Femur (tissue), 1 donor: ENCODE measurements at places on chromosomes 16 and 17.

- DNase-seq = no peak
These were observed 10.2 kb downstream of the GP2 start for GRCh38 chr16:20317117-20317516.

- DNase-seq = no peak
These were observed 1.5 kb upstream of the ALDH3A2 start for GRCh38 chr17:19646788-19647696.

DNA sequence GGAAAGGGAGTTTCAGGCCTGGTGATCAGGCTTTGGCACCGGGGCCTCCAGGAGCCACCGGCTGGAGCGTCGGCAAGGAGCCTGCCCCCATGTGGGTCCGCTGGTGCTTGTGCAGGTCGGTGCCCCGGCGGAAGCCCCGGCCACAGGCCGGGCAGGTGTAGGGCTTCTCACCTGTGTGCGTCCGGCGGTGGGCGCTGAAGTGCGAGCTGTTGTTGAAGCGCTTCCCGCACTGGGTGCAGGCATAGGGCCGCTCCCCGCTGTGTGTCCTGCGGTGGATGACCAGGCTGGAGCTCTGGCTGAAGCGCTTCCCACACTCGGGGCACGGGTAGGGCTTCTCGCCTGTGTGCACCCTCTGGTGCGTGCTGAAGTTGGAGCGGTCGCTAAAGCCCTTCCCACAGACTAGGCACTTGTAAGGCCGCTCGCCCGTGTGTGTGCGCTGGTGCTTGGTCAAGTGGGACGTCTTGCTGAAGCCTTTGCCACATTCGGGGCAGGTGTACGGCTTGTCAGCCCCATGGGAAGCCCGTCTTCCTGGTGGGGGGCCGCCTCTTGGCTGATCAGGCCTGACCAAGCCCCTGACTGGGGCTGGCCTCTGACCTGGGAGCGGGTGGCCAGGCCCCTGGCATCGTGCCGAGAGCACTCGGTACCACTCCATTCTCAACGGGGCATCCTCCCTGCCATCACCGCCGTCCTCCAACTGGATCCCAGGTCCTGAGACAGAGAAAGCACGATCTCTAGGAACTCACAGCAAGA lies 14.4 kb downstream of the ZNF500 start:
- no peak for DNase-seq

GRCh38 chr16:8959921-8960787 lies 3.6 kb downstream of the USP7 start:
- DNase-seq = no peak

DNA sequence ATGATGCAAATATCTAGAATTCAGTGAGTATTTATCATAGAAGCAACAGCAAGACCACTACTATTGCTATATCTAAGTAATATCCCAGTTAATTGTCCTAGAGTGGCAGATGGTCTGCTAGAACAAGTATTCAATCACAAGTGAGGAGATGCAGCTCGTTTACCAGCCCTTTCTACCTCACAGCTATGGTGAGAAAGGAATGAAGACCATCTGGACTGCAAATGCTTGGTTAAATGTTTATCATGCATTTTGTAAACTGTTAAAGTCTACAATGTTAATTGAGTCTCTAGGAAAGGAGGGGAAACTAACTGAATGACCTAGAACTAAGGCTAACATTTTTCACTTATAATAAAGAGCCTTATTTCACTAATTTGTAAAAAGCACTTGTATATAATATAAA lies 52.5 kb downstream of the CNOT1 start:
- DNase-seq = no peak

- no peak for DNase-seq
These were observed 17.5 kb downstream of the GRIN2C start for GRCh38 chr17:74842146-74842598.

DNA sequence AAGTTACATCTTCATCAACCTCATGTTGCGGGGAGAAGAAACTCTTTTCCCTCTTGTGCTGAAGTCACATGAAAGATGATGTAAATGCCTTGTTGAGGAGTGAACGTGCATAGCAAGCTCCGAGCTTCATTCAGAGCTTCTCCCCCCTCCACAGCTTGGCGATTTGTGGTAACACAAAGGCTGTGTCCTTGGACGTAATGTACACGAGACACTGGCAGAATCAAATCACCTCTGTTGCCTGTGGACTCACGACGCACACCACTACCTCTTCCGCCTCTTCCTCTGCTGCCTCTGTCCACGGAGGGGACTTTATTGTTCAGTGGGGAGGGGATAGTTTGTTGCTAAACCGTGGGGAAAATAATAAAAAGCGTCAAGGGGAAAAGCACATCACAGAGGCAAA lies 54.9 kb upstream of the CHMP6 start:
- DNase-seq = no peak

GRCh38 chr16:84841787-84842300 lies 22.1 kb downstream of the CRISPLD2 start:
- no peak for DNase-seq

DNA sequence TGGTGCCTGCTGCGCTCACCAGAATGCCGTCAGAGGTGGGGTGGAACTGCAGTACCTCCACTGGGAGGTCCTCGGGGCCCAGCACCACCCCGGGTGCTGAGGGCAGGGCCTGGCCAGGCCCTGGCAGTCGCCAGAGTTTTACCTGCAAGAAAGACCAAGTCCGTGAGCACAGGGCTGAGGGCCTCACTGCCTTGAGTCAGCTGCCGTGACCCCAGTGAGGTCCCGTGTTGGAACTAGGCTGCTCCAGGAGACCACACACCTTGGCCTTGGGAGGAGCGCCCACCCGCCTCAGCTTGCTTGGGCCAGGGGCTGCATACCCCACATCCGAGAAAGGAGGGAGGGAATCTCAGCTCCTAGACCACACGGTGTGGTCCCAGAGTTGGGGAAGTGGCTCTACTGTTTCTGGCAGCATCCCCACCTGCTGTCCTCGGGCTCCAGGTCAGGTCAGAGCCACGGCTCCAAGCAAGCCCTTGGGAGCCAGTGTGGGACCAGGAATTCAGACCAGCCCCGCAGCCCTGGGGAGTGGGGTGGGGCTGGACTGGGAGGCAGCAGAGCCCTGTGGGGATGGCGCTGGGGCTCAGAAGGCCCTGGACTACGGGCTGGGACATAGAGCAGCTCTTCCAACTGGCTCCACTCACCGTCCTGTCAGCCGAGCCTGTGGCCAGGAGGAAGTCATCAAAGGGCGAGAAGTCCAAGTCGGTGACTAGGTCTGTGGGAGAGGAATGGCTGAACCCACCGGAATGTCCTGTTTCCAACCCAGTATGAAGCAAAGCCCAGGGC lies 8.7 kb downstream of the CORO7 start:
- peak; percentile 24 for DNase-seq

GRCh38 chr17:50918933-50919296 lies 52.8 kb upstream of the TOB1 start:
- DNase-seq = no peak

GRCh38 chr16:20853143-20853542 lies 46.8 kb downstream of the REXO5 start:
- no peak for DNase-seq
